Stimulated activated CD8-positive, alpha-beta memory T cell treated with anti-CD3 and anti-CD28 coated beads, Interleukin-4, amount 100 ng/mL, for 4 hours (primary cell): ENCODE measurements at places on chromosomes 6 and 20.

DNA sequence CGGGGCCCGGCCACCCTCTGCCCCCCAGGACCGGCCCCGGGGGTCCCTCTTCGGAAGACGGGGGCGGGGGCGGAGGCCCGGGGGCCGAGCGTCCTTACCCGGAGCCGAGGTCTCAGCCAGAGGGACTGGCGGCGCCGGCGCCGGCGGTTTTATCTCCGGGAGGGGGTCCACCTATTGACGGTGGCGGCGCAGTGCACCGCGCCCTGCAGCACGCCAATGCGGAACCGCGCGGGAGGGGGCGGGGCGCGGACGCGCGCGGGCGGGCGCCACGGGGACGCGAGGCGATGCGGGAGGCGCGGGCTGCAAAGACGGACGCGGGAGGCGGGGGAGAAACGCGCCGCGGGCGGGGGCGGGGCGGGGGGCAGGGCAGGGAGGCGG lies at the start of gene EEF1A2:
Gene EEF1A2, minus strand, starts transcription at position 124 of the 378 bp plus-strand sequence. CDS start 1,320 bp downstream, outside the sequence.
- DNase-seq = no peak

DNA sequence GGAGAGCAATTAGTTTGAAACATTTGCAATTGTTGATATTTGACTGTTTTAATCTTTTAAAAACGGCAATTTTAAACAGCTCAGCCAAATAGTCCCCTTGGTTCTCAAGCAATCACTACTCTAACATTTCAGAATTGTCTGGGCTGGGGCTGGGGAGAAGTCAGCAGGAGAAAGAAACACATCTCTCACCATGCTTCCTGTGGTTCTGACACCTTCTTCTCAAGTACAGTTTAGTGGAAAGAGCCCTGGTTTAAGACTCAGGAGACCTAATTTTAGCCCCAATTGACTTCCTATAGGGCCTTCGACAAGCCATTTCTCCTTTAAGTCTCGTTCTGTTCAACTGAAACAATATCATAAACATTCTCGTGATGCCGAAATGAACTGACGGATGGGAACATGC lies 168.4 kb upstream of the CDYL start:
- no peak for DNase-seq

GRCh38 chr6:96792561-96793190 lies 44.6 kb downstream of the GPR63 start:
- no peak for DNase-seq

DNA sequence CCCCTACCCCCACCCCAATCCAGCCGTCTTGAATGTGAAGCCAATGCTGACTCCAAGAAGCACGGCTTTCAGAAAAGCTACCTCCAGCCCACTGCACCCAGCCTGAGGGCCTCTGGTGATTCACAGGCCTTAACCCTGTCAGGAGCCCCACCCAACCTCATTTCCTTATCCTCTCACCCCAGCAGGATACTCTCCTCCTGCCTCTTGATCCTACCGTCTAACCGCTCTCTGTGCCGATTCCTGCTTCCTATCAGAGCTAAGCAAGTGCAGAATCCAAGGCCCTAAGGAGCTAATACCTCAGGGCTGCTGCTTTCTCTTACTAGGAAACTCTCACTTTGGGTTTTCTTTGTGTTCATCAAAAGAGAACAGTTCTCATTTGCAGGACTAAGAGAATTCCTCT lies 47.2 kb downstream of the TRERF1 start:
- DNase-seq = peak; percentile 23

- DNase-seq = no peak
Observed at GRCh38 chr6:41604006-41604405, 34.3 kb upstream of the MDFI start.

- DNase-seq = no peak
Observed at GRCh38 chr6:127539272-127539671, 20.1 kb upstream of the MTCL3 start.
